Effector CD8-positive, alpha-beta T cell (primary cell): ENCODE measurements at places on chromosomes 16 and 17.

GRCh38 chr17:41860254-41860931, 4.8 kb downstream of the KLHL11 start:
- DNase-seq = no peak

DNA sequence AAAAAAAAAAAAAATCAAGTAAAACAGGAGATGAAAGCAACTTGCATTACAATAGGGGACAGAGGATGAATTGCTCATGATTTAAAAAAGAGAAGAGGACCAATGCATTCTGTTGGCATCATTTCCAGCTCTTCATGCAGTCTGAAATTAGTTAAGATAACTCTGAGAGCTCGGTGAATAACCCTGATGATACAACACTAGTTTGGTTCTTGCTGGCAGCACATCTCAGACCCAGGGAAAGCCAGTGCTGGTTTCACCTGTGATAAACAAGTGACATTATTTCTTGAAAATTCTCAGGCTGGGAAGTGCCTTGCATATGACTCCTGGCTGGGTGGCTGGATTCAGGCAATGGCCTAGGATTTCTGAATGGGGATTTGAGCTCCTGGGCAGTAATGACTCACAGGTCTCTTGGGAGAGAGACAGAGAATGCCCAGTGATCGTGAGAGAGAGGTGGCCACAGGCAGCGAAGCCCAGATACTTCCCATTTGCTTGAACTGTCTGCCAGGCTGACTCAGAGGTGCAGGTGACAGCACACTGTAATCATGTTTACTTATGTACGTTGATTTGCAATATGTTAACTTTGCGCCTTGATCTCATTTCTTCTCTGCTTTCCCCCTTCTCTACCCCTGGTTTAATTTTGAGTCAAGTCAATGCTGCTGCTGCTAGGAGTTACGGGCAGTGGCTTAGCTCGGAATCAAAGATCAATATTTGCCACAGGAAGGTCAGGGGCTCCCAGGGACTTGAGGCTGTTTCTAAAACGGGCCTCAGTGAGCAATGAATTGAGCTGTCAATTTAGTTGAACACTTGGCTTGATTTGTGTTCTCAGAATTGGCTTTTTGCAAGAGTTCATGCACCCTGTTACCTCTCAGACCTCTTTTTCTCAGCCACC, 27.1 kb downstream of the ARSG start:
- no peak for DNase-seq

GRCh38 chr16:68300734-68301459, 9.8 kb downstream of the SLC7A6OS start:
- DNase-seq = no peak

- DNase-seq = no peak
These were observed 120.6 kb upstream of the RPL38 start for GRCh38 chr17:74082886-74083285.

- DNase-seq = no peak
These were observed 63.2 kb downstream of the ZNF778 start for GRCh38 chr16:89280546-89281188.

DNA sequence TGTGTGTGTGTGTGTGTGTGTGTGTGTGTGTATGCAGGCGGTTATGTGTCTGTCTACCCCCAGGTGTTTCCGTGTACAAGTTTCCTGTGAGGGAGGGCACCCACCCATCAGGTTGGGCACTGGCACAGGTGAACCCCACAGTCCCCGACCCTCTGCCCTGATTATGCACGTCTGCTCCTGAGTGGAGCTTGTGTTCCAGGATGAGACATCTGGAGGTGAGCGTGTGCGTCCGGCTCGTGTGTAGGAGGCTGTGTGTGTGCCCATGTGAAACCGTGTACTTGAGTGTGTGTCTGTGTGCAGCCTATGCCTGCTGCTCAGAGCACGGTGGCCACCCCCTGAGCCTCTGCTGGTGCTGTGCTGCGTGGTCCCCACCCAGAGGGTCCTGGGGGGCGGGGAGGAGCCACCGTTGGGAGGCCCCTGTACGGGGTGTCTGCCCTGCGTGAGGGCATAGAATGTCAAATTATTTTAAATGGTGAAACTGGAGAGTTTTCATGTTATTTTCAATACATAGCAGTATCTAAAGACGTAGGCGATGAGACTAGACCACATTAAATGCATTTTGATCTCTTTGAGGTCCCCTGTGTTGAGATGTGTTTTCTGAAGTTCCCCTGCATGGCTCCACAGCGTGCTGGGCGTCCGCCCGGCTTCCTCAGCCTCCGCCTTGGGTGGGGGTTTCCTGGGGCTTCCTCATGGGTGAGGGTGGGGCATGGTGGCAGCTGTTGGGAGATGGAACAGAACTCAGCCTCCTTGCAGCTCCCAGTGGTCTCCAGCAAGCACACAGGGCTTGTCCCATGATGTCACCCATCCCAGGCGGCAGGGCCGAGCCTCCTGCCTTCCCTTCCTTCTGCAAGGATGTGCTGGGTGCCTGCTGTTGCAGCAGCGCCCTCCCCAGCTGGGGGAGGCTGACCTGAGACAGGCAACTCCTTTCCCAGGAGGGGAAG, 43.4 kb downstream of the KCNJ12 start:
- peak; percentile 52 for DNase-seq

DNA sequence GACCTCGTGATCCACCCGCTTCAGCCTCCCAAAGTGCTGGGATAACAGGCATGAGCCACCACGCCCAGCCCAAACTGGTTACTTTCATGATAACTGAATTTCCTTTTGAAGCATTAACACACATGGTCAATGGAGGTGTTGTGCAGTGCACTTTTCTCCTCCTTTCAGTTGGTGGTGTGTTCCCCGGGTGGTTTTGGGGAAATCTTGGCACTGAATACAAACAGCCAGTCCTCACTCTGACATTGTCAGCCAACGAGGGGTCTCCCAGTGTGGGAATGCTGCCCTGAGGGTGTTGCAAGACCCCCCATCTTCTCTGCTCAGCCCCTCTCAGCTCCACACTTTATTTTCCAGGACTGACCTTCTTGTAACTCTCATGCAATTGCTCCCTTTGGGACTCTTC, 70.5 kb downstream of the SOX9 start:
- DNase-seq = no peak

DNA sequence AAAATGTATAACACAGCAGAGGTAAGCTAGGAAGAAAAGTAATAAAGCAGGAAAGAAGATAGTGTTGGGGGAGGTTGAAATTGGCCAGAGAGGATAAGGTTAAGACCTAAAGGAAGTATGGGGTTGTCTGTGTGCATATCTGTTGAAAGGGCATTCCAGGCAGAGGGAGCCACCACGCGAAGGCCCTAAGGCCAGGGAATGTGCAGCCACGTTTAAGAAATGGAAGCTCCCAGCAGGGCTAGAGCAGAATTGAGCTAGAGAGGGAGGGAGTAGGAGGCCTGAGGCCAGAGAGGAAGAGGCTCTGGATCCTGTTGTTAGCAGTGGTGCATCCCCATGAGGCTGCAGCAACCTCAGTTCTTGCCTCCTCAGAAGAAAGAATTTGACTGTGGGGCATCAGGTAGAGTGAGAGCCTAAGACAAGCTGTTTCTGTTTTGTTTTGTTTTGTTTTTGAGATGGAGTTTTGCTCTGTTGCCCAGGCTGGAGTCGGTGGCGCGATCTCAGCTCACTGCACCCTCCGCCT, 59.0 kb upstream of the CACNG5 start:
- no peak for DNase-seq

DNA sequence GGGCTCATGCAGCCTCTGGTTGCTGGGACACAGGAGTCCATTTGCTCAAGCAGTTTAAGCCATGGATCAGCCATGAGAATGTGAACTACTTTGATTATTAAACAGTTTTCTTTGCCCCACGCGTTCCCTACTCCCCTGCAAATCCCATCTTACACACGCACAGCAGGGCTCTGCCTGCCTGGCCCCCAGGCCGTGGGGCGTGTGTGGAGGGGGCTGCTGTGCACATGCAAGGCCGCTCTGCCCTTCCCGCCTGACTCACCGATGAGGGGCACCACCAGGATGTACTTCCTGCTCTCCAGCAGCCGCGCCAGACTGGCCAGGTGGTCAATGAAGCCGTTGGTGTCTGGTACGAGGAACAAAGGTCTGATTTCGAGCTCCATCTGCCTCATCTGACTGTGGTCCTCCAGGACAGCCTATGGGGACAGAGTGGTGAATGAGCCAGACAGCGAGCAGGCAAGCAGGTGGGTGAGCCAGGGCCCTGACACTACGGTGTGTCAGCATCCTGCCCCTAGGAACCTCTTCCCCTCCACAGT, 13.7 kb downstream of the HIC1 start:
- DNase-seq = no peak

DNA sequence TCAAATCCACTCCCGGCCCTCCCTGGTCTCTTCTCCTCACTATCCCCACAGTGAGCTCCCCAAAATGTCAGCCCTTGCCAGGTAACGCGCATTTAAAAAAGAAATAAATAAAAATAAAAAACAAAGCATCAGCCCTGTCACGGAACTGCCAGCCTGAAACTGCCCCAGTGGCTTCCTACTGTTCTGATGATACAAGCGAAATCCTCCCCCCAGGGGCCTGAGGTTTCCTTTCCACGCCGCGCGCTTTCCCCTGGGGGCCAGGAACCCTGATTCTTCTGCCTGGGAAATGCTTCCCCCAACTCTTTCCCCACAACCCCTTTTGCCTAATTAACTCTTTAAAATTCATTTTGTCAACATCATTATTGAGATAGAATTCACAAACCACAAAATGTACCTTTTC, 12.2 kb upstream of the RPH3AL start:
- DNase-seq = no peak

- DNase-seq = peak; percentile 40
These were observed 9.0 kb upstream of the SPATA32 start for GRCh38 chr17:45270828-45271418.

- DNase-seq = no peak
These were observed at the start of gene TVP23A for GRCh38 chr16:10817963-10818941. TSS of gene TVP23A (minus strand) at chr16:10818794. CDS start at chr16:10818493, 301 bp downstream.

- no peak for DNase-seq
These were observed 556.9 kb upstream of the CDH5 start for GRCh38 chr16:65809627-65810026.

- no peak for DNase-seq
These were observed 191.1 kb downstream of the CHD9NB start for GRCh38 chr16:52861614-52862022.

DNA sequence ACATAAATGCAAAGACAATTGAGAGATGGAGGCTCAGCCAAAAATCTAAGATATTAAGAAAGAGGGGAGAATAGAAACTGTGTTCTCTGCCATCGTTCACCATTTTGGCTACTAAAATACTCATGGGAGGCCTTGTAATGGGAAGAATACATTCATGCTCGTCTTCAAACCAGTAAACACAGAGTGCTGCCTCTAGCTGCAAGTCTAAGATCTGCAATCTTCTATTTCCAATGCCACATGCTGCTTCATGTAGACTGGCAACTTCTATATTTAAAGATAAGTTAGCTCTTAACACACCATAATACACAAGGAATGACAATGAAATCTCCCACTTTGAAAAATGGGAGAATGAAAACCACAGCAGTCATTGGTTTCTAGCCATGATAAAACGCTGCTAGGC, 387.3 kb downstream of the HS3ST3B1 start:
- DNase-seq = no peak
